ENCODE measurements at places on chromosomes 11 and 22. TPM values are rescaled to one million over a fixed set of nuclear protein-coding genes. Genes with fewer than 3 reads are reported as not detected.

GRCh38 chr11:2929950-2930703 lies 907 bp upstream of the PHLDA2 start:
- peak overlapping the region; percentile 91 for H3K4me3 ChIP-seq
- DNase-seq = peak; percentile 73
- peak overlapping the region; percentile 79 for H3K27ac ChIP-seq
- no peaks in the 10 kb centered on the region for H3K36me3 ChIP-seq
- H3K4me1 ChIP-seq = peaks cover 19% of the 10 kb centered on the region
- H3K27me3 ChIP-seq = 0 out of 2 replicates have a peak, but pooled peaks cover 2% of the 10 kb centered on the region

DNA sequence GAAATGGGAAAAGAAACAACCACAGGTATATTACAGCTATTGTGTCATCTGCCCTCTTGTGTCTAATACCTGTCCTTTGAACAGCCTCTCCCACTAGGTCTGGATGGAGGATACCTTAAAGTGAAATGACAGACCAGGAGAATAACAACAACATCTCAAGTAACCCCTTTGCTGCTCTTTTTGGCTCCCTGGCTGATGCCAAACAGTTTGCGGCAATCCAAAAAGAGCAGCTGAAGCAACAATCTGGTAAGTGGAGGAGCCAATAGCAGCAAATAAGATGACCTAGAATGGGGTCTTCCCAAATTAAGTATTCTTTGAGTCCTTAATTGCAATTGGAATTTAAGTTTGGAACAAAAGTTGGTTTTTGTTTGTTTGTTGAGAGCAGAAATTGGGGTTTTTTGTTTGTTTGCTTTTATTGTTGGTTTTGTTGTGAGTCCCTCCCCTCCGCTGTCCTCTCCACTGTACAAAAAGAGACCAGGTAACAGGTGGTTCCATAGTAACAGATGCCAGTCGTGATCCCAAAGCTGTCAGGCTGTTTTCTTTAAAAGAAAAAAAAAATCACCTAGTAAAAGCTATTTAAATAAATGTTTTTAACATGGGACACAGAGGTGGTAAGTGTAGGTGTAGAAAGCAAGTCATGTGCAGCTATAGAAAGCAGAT lies 5.7 kb downstream of the UBE4A start:
- H3K4me1 ChIP-seq = peaks cover 5% of the 10 kb centered on the region
- no peak overlapping the region for H3K4me3 ChIP-seq
- no peaks in the 10 kb centered on the region for H3K27me3 ChIP-seq
- no peak for DNase-seq
- H3K36me3 ChIP-seq = peaks cover 8% of the 10 kb centered on the region

DNA sequence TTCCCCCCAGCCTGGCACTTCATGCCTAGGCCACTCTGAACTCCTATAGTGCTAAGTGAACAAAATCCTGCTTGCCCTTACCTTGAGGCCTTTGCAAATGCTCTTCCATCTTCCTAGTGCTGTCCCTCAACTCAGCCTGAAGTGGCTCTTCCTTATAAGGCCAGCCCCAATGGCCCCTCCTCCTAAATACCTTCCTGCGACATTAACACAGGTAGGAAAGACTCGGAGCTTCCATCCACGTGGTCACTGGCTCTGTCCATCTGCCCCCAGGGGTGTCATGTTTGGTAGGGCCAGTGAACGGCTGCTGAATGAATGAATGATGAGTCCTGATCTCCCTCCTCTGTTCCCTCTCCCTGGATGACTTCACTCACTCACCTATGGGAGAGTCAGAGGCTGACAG lies 4.2 kb downstream of the PDE2A start:
- H3K27me3 ChIP-seq = no peaks in the 10 kb centered on the region
- no peak overlapping the region for H3K27ac ChIP-seq
- H3K36me3 ChIP-seq = no peaks in the 10 kb centered on the region
- DNase-seq = no peak
- H3K4me1 ChIP-seq = no peaks in the 10 kb centered on the region

DNA sequence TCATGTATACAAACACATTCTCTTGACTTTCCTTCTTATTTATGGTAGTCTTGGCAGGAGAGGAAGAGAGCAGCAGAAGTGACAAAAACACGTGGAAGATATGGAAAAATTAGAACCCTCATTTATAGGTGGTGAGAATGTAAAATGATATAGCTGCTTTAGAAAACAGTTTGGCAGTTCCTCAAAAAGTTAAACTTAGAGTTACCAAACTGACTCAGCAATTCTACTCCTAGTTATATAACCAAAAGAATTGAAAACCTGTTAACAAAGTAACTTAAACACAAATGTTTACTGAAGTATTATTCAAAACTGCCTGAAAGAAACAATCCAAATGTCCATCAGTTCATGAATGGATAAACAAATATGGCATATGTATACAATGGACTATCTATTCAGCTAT lies 16.8 kb downstream of the NUCB2 start:
- no peaks in the 10 kb centered on the region for H3K36me3 ChIP-seq
- peaks cover 3% of the 10 kb centered on the region for H3K4me1 ChIP-seq
- H3K4me3 ChIP-seq = no peak overlapping the region
- DNase-seq = no peak
- no peak overlapping the region for H3K27ac ChIP-seq

DNA sequence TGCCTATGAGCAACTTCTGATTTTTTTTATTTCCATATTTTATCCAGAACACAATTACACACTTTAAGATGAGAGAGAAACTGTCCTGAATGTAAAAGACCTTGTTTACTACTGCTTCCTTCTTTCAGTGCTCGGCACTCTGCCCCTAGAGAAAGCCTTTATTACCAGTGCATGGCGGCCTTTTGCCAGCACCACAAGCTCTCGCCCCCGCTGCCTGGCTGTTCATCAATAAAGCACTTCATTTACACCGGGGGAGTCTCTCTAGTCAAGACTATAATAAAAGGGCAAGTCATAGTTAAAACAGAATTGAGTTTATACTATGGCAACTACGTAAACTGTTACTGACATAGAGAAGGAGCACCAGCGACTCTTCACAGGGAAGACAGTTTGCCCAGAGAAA lies 259.5 kb downstream of the CADM1 start:
- peaks cover 58% of the 10 kb centered on the region for H3K4me1 ChIP-seq
- H3K4me3 ChIP-seq = no peak overlapping the region
- no peaks in the 10 kb centered on the region for H3K27me3 ChIP-seq
- no peaks in the 10 kb centered on the region for H3K36me3 ChIP-seq
- peak overlapping the region; percentile 44 for H3K27ac ChIP-seq
- no peak for DNase-seq

- H3K27me3 ChIP-seq = no peaks in the 10 kb centered on the region
- no peaks in the 10 kb centered on the region for H3K36me3 ChIP-seq
- H3K4me1 ChIP-seq = peaks cover 36% of the 10 kb centered on the region
- DNase-seq = no peak
- no peak overlapping the region for H3K4me3 ChIP-seq
- peak overlapping the region; percentile 29 for H3K27ac ChIP-seq
Measured at GRCh38 chr11:77174559-77174958, 46.5 kb downstream of the MYO7A start.

DNA sequence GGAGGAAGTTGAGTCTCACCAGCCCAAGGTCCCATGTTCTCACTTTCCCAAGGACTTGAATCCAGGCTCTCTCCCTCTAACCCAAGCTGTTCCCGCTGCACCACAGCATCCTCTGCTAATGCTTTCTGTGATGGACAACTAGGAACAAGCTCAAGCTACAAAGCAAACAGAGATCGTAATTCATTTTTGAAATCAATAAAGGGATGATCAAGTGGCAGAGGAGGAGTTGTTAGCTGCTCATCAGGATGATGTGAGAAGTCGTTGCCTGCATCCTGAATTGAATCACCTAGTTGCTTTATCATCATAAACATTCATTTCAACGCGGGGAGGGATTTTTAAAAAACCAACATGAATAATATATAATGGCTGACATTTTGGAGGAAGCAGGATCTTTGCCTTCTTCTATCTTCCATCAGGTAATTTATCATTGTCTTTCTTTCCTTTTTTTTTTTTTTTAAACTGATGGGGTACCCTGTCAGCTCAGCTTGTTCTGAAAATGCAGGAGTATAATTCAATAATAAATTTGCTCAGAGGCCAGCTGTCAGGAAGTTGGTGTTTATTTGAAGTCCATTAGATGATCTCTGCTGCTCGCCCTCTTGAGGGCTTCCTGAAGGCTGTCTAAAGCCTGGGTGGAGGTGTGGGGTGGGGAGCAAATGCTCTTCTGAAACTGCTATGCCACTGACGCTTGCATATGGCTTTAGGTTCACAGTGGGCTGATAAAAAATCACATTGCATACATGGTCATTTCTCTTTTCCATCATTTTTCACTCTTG lies 174.4 kb upstream of the NARS2 start:
- H3K27me3 ChIP-seq = peaks cover under 1% of the 10 kb centered on the region
- H3K4me3 ChIP-seq = no peak overlapping the region
- H3K27ac ChIP-seq = no peak overlapping the region

DNA sequence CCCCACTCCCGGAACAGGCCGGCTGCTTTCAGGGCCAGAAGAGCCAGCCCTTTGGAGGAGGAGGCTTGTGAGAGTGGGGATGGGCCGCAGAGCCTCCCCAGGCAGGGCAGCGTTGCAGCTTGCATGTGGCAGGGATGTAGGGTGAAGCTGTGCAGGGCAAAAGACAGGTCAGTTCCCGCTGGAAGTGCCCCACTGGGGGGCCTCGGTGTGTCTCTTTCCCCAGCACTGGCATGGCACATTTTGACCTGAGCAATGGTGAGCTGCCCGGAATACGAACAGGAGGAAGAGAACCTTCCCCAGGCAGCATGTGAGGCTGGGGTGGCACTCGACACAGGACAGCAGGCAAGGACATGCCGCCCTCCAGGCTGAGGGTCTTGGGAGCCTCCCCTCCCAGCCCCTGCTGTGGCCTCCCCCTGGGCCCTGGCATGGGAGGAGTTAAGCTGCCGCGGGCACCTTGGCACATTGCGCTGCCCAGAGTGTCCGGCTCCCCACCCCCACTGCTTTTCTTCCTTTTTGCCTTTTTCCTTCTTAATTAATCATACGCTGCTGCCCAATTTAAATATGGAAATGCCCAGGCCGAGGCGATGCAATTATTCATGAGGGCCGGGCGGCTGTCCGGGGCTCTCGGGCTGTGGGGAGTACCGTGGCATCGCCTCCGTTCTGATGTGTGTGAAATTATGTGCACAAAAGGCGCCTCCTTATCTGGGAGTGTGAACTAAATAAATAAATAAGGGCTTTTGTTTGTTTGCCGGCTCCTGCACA lies 76.0 kb upstream of the WNT7B start:
- no peaks in the 10 kb centered on the region for H3K27me3 ChIP-seq
- H3K4me1 ChIP-seq = no peaks in the 10 kb centered on the region
- no peak overlapping the region for H3K4me3 ChIP-seq
- no peak overlapping the region for H3K27ac ChIP-seq

DNA sequence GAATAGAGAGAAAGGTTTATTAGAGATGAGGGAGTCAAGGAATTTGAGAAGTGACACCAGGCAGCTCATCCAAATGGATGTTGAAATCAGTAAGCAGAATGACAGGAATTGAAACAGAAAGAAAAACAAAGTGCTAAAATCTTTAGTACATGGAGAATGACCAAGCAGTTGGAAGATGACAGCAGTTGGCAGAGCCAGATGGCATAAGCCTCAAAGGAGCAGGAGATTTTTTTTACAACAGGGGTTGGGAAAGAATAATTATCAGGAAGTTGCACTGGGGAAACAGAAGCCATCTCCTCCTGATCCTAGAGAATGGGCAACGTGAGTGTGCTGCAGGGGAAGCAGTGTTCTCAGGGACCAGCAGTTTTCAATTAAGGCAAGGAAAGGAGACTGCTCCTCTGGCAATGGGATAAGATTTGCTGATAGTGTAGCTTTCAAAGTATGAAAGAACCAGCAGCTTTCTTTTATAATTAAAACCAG lies 28.9 kb downstream of the RAB39A start:
- H3K27me3 ChIP-seq = peaks cover 6% of the 10 kb centered on the region
- 0 out of 2 replicates have a peak, but pooled peaks cover 4% of the 10 kb centered on the region for H3K4me1 ChIP-seq
- no peak overlapping the region for H3K4me3 ChIP-seq
- no peak overlapping the region for H3K27ac ChIP-seq
- H3K36me3 ChIP-seq = no peaks in the 10 kb centered on the region

DNA sequence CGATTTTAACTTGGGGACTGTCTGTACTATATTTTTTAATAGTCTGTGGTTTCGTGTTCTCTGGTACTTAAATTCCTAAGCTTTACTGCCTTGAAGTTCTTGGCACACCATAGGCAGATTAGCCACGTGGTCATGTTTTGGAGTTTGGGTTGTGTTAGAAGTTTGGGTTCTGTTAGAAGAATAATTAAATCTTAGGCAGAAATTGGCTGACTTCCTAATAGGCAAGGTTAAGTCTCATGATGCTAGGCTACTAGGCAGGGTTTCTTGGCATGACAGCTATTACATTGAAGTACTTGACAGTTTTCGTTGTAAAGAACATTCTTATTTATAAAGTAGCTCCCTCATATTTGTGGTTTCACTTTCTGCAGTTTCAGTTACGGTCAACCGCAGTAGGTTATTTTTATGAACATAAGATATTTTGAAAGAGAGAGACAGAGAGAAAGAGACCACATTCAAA lies 30.0 kb upstream of the MMP7 start:
- no peak overlapping the region for H3K4me3 ChIP-seq
- H3K36me3 ChIP-seq = no peaks in the 10 kb centered on the region
- H3K27me3 ChIP-seq = no peaks in the 10 kb centered on the region
- H3K27ac ChIP-seq = no peak overlapping the region

TXN2 gene
- total RNA-seq = 75.8 TPM

PNPLA2 gene
- total RNA-seq = 84.7 TPM

PHOX2A gene
- total RNA-seq = not detected

BIRC2 gene
- total RNA-seq = 53.5 TPM

VSTM5 gene
- 1.5 TPM for total RNA-seq

AIFM3 gene
- 0.73 TPM for total RNA-seq
